ENCODE measurements at places on chromosomes 4 and X.

GRCh38 chr4:81348778-81349094 lies 123.0 kb downstream of the RASGEF1B start:
- no peak for DNase-seq

DNA sequence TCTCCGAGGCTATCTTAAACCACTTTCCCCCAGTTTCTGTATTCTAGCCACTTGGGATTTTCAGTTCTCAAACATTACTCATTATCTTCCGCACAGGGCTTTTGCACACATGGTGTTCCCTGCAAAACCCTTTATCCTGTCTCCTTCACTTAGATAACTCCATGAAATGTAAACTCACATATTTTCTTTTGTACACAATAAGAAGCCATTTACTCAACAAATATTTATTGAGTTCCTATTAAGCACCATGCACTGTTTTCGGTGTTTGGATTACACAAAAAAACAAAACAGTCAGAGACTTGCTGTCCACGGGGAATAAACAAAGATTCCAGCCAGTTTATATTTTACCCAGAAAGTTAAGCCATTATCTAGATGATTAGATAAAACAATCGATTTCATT lies 42.5 kb upstream of the UNC5C start:
- DNase-seq = no peak

- DNase-seq = no peak
These were observed 12.4 kb upstream of the PIN4 start for GRCh38 chrX:72169008-72169728.

GRCh38 chrX:154827194-154828015 lies 7.1 kb downstream of the SMIM9 start:
- no peak for DNase-seq

- no peak for DNase-seq
These were observed 80.4 kb downstream of the MAPK10 start for GRCh38 chr4:86279293-86279960.

GRCh38 chr4:110224812-110225211 lies 26.4 kb upstream of the ELOVL6 start:
- no peak for DNase-seq

- DNase-seq = no peak
These were observed 87.1 kb upstream of the DDX53 start for GRCh38 chrX:22912616-22913015.

- peak; percentile 23 for DNase-seq
These were observed 20.1 kb upstream of the SASH3 start for GRCh38 chrX:129759576-129760061.

DNA sequence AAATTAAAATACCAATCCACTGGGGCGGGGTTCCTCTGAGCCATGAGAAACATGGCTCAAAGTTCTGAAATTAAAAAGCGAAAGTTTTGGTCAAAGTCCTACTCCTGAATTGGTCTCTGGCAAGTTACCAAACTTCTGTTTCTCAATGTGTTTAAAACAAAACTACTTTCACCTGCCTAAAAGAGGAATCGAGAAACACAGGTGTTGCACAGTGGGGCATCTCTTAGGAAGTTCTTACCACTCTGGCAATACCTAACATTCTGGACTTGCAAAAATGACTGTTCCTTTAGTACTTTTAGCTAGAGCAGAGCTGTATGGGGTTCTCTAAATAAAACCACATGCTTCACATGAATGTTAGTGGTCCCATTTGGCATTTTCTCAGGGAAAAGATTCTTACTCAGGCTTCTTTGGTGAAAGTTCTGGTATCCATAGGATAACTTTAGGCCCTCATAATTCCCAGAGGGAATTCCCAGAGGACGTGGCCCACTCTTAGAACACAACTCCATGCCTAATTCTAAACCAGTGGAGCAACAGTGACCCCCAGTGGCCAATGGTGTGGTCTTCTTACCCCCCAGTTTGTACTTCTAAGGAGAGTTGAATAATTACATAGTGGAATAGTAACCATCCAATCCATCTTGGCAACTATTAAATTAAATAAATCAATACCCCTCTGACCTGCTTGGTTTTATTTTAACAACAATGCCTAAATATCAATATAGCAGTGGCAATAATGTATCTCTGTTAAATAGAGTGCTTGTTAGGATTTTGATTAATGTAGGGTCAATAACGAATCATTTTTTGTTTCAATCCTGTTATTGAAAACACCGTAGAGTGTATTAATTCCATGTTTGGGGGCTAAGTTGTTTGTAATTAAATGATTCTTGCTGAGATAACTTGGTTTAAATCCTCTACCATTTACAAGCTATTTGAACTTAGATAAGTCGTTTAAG lies 21.9 kb downstream of the BMP3 start:
- DNase-seq = peak; percentile 79

GRCh38 chrX:46477435-46477834 lies 67.8 kb downstream of the ZNF674 start:
- DNase-seq = no peak

DNA sequence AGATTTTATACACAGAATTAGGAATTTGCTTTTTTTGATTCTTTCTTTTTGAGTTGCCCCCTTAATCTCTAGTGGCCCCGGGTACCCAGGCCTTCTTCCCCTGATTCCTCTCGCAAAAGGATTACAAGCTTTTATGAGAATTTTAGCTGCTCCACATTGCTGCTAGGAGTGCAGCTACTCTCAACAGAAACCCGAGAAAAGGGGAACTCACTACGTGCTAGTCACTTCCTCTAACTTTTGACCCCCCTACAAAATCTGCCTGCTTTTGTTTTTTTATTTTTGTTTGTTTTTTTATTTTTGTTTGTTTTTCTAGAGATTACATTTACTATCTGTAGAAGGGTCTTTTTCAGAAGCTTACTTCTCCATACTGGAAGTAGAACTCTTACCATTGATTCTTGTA lies 64.1 kb downstream of the ZNF81 start:
- no peak for DNase-seq

DNA sequence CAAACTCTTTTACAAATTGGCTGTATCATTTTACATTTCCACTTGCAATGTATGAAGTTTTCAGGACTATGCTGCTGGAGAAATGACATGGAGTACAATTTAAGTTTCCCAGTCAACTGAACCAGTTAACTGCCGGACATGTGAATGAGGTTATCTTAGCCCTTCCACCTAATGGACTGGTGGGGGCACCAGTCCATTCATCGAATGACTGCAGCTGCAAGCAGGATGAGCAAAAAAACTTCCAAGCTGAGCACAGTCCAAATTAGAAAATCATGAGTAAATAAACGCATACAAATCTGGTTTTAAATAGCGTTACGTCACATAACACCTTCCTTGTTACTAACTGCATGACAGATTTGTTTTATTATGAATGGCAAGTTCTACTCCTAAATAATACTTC lies 1131.5 kb downstream of the PCDH18 start:
- DNase-seq = no peak

DNA sequence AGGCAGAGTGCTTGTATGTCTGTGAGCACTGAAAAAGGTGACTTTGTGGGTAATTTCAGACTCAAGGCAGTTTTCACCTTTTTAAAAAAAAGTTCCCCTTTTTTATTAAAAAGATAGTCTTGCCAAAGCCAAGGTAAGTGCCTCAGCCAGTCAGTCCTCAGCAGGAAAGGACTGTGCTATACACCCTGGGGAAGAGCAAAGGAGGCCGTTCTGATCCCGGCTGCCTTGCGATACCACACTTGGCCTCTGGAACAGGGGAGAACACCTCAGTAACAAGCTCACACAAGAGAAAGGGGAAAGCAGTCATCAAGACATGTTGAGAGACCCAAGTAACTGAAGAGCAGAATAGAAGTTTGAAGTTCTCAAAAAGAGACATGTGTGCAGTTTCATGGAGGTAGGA lies 541.7 kb downstream of the BCOR start:
- no peak for DNase-seq

GRCh38 chr4:110107866-110108265 lies 90.5 kb downstream of the ELOVL6 start:
- DNase-seq = peak; percentile 51

- DNase-seq = no peak
These were observed 35.4 kb downstream of the ARHGEF38 start for GRCh38 chr4:105587841-105588240.

GRCh38 chr4:80876810-80877209 lies 153.7 kb upstream of the BMP3 start:
- no peak for DNase-seq

Measured in MCF 10A (cell line).